ENCODE measurements at places on chromosomes 5 and 9.

- DNase-seq = no peak
Measured at GRCh38 chr9:78292716-78293497, 4.0 kb upstream of the PSAT1 start.

DNA sequence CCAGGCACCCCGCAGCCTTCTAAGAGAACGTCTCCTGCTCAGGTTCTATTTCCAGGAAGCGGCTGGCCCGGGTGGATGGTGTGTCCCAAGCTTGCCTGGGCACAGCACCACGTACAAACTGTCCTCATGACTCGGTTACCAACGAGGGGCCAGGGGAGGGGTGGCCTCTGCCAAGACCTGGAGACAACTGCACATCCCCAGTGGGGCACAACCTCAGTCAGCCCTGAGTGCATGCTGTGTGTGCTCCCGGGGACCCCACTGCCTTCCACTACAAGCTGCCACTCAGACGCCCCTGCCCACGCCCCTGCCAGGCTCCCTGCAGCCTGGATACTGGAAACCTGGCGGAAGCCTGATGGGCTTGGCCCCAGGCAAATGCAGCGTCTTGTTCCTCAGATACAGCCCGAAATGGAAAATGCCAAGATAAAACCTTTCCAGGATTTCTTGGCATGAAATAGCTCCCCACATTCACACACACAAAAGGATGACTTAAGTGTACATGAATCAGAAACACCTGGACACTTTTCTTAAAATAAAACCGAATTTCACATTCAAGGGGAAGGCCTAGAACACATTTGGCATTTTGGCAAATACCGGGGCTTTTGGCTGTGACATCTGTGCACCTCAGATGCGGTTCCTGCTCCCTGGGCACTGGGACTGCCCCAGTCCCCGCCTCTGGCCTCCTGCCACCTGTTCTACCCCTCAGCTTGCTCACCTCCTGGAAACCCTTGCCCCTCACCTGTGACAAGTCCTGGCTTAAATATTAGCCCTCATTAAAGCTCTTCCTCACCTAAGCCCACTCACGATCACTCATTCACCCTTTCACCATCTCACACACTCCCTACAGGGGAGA, 62.5 kb downstream of the COL23A1 start:
- DNase-seq = no peak

DNA sequence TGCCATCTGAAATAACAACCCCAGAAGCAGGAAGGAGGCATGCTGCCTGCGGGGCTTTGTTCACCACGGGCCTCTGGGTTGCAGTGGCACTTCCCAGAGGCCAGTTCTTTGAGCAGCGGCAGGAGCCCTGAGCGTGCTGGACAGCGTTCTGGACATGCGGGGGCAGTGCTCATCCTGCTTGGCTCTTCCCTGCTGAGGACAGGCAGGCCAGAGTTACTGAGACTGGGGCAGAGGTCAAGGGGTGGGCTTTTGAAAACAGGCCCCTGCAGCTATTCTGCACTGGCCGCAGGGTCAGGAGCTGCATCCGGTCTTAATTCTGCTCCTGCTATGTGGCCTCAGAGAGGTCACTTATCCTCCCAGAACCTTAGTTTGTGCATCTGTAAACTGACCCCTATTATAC, 258.6 kb downstream of the FSTL4 start:
- no peak for DNase-seq

DNA sequence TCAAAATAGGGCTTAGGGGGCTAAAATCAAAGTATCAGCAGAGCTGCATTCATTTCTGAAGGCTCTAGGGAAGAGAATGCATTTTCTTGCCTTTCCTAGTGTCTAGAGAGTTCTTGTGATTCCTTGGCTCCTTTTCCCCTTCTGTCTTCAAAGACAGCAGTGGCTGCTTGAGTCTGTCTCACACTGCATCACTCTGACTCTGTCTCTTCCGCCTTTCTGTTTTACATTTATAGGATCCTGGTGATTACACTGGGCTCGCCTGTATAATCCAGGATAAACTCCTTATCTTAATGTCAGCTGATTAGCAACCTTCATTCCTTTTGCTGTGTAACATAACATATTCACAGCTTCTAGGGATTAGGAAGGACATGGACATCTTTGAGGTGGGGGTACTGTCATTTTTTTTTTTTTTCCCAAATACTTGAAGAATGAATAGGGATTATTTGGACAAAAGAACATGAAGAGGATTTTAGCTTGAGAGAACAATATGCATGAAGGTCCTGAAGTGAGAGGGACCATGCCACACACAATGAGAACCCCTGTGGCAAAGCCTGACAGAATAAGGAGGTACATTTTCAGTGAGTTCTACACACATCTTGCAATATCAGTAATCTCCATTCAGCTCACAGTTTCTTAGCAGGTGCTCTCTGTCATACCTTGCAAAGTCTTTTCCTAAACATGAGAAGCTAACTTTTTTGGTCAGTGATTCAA, 267.6 kb downstream of the FAM170A start:
- DNase-seq = no peak

GRCh38 chr9:93254806-93255493, 71.0 kb downstream of the WNK2 start:
- DNase-seq = no peak

GRCh38 chr5:159913501-159913900, 2.8 kb upstream of the ADRA1B start:
- DNase-seq = no peak

DNA sequence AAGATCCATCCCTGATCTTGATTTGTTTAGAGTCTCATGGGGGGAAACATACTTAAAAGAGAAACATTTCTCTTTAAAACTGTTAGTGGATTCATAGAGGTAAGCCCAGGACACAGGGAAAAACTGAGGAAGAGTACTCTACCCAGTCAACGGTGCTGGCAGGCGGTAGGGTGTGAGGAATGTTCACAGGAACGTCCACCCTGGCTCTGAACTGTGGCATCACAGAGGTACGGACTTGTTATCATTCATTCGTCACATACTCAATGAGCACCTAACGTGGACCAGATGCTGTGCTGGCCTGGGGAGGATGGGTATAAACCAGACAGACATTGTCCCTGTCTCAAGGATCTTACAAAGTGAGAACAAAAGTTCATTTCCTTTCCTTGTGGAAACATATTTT, 18.8 kb upstream of the PPARGC1B start:
- no peak for DNase-seq

DNA sequence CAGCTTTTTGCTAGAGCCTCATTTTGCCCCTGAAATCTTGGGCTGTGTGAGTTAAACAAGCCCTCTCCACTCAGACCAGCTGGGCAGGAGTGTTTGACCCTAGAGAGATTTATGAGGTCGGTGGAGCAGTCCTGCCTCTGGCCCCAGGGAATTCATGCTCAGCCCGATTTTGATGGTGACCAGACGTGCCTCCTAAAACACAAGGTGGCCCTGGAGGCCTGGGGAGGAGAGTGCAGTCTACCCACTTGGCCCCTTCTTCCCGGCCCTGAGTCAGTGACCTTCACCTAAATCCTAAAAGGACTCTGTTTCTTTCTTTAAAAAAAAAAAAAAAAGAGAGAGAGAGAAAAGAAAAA, 86.6 kb upstream of the SAP30L start:
- no peak for DNase-seq

DNA sequence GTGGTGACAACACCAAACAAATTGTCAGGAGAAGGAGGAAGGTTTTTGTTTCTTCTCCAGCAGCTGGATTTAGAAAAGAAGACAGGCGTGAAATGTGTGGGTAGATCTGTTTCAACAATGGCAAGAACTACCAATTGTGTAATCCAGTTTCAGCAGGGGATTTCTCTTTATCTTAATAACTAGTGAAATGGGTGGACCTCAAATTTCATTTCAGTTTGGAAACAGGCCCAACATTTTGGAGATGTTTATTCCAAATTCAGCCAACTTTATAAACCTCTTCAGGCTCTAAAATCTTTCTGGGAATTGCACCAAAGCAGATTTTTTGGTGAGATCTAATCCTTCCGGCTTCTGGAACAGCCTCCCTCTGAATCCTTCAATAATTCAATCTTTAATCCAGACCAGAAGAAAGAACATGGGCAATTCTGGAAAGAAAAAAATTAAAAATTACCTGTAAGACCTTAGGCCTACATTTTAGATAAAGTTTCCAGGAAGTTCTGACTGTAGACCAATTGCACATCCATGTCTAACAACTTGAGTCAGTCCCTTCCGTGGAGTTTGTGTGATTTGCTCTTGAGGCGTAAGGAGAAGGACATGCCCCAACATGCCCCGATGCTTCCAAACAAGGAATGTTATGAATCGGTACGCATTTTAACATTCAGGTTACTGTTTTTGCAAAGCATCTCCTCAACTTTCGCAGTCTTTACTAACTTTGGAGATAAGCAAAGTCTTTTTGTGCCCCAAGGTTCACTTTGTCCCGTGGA, 423.6 kb downstream of the IRX1 start:
- no peak for DNase-seq

DNA sequence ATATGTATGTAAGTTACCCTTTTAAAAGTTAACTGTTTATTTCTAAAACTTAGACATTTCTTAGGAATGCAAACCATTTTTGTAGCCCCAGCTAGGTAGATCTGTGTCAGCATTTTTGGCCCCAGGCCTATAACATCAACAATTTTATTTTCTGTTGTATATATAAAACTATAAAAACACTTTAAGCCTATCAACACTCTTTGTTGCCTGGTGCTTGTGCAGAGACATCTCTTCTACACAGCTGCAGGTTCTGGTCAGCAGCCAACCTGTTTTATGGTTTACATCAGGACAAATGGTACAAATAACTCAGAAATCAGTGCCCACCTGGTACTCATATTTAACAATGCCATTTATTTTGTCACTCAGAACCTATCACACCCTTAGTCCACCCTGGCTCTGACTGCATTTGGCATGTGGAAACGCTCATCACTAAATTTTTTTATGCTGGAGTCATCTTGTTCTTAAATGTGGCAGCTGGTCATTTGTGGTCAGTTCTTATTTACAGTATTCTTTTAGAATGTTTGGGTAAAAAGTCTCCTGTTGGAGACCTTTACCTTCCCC, 173.4 kb downstream of the DNAH5 start:
- no peak for DNase-seq

DNA sequence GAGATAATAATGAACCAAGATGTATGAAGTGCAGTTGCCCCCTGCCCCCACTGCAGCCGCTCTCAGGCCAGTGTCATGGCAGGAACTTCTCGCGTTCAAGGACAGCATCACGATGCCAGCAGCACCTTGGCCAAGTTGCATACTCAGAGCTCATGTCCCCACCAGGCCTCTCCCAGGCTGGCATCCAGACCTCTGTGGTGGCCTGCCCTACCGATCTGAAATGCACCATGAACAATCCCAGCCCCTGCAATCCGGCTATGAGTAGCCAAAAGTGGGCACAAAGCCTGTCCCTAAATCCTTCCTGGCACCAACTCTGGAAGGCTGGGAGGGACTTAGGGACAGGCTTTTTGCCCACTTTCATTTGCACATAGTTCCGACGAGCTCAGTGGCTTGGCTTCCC, 140.9 kb downstream of the PAX5 start:
- no peak for DNase-seq

Measured in DMS153 (cell line).